ENCODE measurements at places on chromosomes 16 and 17. TPM values are rescaled to one million over a fixed set of nuclear protein-coding genes. Genes with fewer than 3 reads are reported as not detected.

KCNAB3 gene
- total RNA-seq, result 1.0 TPM

P2RX5 gene
- 0.14 TPM for total RNA-seq

DNA sequence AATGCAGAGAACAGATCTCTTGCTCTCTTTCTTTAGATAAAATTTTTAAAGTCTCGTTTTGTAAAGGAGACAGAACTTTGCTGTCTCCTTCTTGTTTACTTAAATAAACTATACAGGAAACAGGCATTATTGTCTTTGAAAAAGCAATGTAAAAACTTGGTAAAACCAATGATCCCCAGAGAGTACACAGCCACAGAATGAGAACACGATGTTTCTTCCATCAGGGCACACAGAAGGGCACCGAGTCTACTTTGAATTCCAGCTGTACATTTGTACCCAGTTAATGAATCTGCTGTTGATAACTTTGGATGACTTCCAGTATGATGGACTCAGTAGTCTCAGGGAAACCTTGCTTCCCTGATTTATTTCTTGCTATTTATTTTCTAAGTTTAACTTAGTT is 8.1 kb upstream of the TMEM100 start:
- DNase-seq, result no peak

- DNase-seq, result no peak
Measured at GRCh38 chr16:51854401-51854951, 692.5 kb downstream of the TOX3 start.

DNA sequence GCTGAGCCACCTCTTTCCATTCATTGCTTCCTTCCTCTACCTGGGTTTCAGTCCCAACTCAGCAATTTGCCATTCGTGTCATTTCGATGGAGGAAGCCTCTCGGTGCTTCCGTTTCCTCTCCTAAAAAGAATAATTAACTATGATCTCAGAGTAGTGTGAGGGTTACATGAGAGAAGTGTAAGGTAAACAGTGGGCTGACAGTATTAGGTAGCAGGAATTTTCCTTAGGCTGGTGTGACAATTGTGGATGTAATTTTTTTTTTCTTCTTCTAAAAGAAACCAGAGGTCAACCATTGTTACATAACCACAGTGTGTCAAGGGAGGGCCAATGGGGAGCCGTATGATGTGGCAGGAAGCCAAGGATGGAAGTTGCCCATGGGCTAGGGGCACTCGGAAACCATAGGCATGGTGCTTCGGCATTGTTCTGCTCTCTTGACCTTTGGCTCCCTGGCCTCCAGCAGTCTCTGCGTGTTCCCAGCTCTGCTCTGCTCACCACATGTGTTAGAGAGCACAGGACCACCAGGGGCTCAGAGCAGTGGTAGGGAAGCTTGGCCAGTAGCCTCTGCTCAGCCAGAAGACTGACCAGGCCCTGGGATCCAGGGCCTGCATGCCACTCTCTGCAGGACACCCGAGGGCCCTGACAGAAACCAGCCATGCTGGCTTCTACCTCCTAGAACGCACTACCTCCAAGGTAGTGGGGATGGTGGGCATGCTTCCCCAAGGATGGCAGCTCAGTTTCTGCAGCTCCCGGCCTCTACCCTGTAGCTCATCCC is 2.0 kb upstream of the TOP2A start:
- DNase-seq, result no peak

GRCh38 chr17:35765086-35765710 is 4.5 kb downstream of the C17orf50 start:
- DNase-seq, result no peak

- DNase-seq, result peak; percentile 97
Measured at GRCh38 chr17:48486557-48486956, 44.3 kb downstream of the HOXB1 start.

TSPAN10 gene
- total RNA-seq, result 0.67 TPM

UBB gene
- total RNA-seq, result 901 TPM

GRCh38 chr17:50603340-50603739 is 31.3 kb upstream of the ABCC3 start:
- DNase-seq, result no peak

DNA sequence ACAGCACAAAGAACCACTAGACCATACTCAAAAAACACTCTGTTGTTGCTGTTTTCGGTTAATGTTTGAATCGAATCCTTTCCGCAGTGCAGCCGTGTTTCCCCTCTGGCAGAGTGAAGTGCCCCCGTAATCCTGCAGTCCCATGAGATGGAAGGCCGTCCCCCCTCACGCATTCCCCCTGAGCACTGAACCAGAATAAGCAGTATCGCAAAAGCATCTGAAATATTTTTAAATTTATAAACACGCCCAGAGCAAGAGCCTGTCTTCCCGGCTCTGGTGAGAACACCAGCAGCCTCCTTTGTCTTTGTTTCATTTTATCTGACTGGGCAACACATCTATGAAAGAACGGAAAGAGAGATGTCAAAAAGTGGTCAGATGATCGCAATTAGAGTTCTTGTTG is 121.0 kb upstream of the ADAMTS18 start:
- DNase-seq, result no peak

ZNF286A gene
- 22.6 TPM for total RNA-seq

RPL26 gene
- 2,517 TPM for total RNA-seq

GRCh38 chr17:27888945-27889344 is 4.2 kb downstream of the LYRM9 start:
- no peak for DNase-seq

DNA sequence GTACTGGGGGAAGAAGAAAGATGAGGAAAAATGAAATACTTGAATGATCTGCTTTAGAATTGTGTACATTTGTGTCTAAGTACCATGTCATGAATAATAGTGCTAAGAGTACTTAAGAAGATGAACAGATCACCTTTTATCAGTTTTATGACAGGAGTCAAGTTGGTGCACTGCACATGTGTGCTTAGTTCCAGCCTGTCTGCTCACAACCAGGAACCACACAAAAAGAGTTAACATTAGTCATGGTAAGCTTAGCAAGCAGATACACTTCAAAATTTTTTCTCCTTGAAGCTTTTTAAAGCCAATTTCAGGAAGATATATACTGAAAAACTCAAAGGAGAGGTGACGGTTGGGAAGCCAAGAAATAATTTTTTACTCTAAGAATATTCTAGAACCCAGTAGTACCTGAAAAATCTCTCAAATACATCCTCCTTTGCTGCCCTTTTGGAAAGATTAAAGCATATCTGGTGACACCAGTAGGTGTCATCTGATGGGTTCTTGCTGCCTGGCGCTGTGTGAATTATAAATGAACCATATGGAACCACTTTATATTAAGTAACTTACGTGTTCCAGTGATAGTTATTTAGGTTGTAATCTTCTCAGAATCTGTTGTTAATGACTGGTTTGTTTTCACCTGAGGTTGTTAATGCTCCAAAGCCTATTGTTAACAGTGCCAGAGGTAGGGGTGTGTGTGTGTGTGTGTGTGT is 93.4 kb downstream of the MSI2 start:
- DNase-seq, result no peak

DNA sequence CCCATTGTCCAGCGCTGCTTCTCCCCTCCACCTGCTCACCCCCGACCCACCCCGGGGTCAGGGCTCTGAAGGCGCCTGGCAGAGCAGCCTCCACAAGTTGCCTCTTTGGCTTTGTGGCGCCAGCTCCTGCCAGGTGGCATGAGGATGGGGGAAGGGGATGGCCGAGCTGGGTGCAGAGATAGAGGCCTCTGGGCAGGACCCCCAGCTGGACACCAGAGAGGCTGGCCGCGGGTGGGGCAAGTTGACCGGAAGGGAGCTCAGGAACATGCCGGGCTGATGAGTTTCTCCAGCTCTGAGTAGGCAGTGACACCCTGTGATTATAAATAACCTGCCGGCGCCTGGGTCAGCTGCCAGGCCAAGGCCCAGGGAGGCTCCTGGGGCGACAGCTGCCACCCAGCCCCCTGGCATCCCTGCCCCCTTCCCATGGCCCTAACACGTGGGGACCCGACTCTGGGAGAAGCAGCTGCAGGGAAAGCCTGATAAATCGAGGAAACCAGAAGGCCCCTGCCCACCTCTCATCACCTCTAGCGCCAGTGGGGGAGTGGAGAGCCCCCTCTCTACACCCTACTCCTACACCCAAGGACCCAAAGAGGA is 729 bp downstream of the P2RX5 start:
- DNase-seq, result no peak

DNA sequence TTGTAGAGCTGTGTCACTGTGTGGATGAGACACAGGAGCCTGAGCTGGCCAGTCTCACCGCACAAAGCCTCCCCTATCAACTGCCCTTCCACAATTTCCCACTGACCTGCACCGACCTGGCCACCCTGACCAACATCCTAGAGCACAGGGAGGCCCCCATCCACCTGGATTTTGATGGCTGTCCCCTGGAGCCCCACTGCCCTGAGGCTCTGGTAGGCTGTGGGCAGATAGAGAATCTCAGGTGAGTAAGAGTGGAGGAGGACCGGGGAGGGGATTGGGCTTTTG is 37.4 kb downstream of the NLRC5 start:
- DNase-seq, result no peak

DNA sequence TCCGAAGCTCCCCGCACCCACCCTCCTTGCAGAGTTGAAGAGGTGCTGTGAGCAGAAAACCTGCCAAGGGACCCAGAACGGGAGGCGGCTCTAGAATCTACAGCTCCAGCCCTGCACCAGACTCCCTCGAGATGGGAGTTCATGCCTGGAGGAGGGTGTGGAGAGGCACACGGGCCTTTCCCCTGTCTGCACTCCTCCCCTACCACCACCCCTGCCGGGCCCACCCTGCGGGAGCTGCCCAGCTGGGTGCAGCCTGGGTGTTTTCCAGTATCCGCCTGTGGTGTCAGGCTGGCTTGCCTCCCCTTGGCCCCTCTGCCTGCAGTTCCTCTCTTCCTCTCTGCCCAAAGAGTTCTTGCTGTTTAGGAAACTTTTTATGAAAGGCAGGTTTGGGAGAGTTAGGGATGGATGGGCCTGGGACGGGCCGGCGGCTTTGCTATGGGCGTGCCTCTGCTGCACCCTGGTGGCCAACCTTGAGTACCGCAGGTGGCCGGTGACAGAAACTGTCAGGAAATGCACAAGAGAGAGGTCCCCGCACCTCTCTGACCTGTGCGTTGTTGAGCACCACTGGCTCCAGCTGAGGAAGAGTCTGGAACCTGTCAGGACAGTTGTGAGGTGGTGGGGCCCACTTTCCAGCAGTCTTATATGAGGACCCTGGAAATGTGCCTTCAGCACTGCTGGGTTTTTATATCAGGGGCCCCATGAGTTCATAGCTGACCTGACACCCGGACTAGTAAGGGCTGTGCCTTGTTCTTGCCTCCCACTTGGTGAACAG is 354.1 kb downstream of the SEC14L1 start:
- DNase-seq, result no peak

- DNase-seq, result no peak
Measured at GRCh38 chr17:60863892-60864707, 186.4 kb downstream of the BCAS3 start.

GRCh38 chr17:42023524-42024349 is 3.8 kb downstream of the NKIRAS2 start:
- DNase-seq, result no peak

GRCh38 chr16:67764158-67764667 is 42.1 kb downstream of the RANBP10 start:
- no peak for DNase-seq

DNA sequence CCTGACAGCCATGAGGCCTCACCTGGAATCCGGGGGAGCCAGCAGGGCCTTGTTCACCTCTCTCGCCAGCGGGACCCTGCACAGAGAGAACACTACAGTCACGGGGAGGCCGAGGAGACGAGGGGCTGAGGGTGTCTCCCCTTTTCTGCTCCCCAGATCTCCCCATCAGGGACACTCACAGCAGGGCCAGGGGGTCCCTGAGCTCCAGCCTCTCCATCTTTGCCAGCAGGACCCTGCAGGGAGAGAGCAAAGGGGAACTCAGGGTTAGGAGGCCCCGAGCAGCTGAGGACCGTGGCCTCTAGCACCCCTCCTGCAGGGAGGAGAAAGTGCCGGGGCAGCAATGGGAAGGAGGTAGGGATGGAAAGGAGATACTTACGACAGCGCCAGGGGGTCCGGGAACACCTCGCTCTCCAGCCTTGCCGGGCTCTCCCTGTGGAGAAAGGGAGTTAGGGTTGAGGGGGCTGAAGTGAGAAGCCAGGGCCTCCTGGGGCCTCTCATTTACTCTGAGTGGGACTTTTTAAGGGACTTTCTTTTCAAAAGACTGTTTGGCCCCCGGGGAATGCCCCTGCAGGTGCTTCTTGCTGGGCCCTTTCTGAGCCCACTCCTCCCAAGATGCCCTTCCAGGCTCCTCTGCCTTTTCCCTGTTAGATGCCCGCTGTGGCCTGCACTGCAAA is 8.7 kb downstream of the COL1A1 start:
- DNase-seq, result no peak

- no peak for DNase-seq
Measured at GRCh38 chr16:5776876-5777275, 679.3 kb upstream of the EEF2KMT start.

- peak; percentile 63 for DNase-seq
Measured at GRCh38 chr16:30409125-30410060, 2.0 kb downstream of the ZNF771 start.

GRCh38 chr17:29578626-29579485 is 10.4 kb downstream of the TP53I13 start:
- no peak for DNase-seq

DNA sequence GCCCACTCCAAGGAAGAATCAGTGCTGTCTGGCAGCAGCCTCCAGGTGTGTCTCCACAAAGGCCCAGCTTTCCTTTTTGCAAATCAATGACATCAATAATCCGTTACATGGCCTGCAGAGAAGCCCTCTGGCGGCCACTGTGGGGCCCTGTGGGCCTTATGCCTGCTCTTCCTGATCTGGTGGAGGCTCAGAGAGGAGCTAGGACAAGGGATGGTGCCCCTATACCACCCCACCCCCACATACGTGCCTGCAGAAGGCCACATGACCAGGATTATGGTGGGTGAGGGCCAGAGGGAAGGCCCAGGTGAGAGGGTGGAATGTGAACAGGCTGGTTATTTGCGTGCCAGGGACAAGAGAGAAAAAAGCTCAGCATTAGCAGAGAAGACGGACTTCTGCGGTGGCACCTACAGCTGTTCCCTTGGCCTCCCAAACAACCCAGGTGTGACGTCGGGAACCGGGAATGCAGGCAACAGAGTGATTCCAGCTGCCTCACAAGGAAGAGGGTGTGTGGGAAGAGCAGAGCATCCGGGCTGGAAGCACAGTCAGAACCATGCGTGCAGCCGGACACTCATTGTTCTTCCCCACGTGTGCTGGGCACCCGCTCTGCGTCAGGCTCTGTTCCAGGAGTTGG is 22.5 kb downstream of the EIF4A3 start:
- DNase-seq, result peak; percentile 67

GRCh38 chr17:35373984-35374765 is 754 bp upstream of the SLFN11 start:
- DNase-seq, result no peak

DNA sequence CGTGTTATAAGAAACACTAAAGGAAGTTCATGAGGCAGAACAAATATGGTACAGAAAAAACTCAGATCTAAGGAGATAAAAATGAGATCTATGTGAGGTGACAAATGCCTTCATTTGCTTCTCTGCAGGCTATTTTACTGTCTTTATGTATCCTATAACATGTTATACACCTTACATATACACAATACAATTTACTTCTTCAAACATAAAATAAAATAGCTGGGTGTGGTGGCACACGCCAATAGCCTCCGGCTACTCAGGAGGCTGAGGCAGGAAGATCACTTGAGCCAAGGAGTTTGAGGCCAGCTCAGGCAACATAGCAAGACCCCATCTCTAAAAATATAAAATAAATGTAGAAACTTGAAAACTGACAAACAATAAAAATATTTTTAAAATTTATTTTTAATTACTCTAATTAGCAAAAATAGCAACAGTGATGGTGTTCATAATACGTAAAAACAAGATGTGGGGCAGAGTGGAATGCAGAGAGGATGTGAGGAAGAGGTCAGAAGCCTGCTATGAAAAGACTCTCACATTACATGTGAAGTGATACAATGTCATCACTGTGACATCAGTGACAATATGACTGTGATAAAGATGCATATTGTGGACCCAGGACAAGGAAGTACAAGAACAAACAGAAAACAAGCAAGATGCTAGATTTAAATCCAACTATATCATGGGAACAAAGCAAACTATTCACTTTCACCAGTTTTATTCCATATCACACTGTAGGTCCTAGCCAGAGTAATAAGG is 31.0 kb downstream of the VPS53 start:
- DNase-seq, result no peak
